ENCODE measurements at places on chromosomes 6 and 20. TPM values are rescaled to one million over a fixed set of nuclear protein-coding genes. Genes with fewer than 3 reads are reported as not detected.

- H3K27me3 ChIP-seq: no peaks in the 10 kb centered on the region
- no peak for DNase-seq
- no peak overlapping the region for H3K4me3 ChIP-seq
- H3K36me3 ChIP-seq: peaks cover 25% of the 10 kb centered on the region
These were observed 121.3 kb downstream of the TRMT11 start for GRCh38 chr6:126107475-126108166.

DNA sequence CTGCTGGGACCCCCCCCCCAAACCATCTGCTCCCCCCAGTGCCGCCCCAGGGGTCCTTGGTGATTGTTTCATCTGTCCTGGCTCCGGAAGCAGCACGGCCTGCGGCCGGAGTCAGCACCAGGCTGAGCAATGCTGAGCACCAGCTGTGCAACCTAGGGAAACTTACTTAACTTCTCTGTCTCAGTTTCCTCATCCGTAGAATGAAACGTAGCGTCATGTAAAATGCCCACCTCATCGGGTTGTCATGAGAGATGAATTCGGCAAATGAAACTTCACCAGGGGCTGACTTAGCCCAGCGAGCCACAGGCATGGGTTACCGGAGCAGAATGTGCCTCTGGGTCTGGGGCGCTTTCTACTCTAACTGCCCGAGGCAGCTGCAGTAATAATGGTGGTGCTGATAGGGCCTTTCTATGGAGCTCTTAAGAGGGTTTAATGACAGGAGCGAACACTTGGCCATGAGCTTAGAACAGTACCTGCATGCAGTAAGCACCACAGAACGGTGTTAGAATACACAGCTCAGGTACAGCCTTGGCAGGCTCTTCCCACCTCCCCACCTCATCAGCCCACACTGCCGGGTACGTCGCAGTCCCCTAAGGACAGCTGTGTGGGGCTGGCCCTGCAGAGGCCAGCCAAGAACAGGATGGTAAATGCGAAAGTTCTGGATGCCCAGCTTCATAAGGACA lies 1.7 kb downstream of the THBS2 start:
- no peak for DNase-seq
- H3K4me1 ChIP-seq: peaks cover 21% of the 10 kb centered on the region
- H3K4me3 ChIP-seq: no peak overlapping the region
- H3K27me3 ChIP-seq: peaks cover 35% of the 10 kb centered on the region

POU5F1 gene
- 0.85 TPM for total RNA-seq

OVOL2 gene
- not detected for total RNA-seq

DNA sequence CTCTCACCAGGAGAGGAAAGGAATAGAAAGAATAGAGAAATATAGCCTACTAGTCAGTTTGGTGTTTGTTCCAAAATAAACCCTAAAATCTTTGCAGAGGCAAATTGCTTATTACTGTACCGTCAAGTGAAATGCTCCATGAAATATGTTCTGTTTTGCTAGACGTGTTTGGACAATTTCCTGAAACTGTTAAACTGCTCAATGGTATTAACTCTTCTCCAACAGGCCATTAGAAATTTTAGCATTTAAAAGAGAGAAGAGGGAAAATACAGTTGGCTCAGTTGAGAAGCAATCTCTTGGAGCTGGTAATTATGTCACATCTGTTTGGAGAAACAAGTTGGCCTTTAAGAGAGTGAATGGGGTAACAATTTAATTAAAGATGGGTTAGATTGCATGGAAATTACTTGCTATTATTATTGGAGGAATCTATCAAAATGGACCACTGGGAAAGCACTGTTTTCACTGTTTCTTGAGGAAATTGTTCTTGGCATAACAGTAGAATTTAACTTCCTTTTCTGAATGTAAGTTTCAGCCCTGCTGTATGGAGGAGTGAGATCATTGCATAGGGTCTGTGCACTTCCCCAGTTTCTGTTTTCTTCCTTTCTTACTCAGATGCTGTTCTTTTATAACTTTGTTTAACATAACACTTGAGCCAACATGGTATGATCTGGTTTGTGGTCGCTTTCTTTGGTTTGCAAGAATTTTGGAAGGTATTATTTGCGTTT lies 373.6 kb downstream of the PLCB1 start:
- peaks cover 6% of the 10 kb centered on the region for H3K4me1 ChIP-seq
- no peak overlapping the region for H3K4me3 ChIP-seq
- DNase-seq: no peak
- no peaks in the 10 kb centered on the region for H3K27me3 ChIP-seq
- H3K36me3 ChIP-seq: no peaks in the 10 kb centered on the region
- no peak overlapping the region for H3K27ac ChIP-seq

Measured in naive thymus-derived CD8-positive, alpha-beta T cell (primary cell).